GDM1 (cell line): ENCODE measurements at places on chromosomes 13 and 19.

- DNase-seq, result no peak
Observed at GRCh38 chr19:16402041-16402440, 69.7 kb downstream of the EPS15L1 start.

- no peak for DNase-seq
Observed at GRCh38 chr19:8461891-8462290, 17.1 kb downstream of the HNRNPM start.

- no peak for DNase-seq
Observed at GRCh38 chr13:32497589-32497988, 41.0 kb downstream of the N4BP2L2 start.

DNA sequence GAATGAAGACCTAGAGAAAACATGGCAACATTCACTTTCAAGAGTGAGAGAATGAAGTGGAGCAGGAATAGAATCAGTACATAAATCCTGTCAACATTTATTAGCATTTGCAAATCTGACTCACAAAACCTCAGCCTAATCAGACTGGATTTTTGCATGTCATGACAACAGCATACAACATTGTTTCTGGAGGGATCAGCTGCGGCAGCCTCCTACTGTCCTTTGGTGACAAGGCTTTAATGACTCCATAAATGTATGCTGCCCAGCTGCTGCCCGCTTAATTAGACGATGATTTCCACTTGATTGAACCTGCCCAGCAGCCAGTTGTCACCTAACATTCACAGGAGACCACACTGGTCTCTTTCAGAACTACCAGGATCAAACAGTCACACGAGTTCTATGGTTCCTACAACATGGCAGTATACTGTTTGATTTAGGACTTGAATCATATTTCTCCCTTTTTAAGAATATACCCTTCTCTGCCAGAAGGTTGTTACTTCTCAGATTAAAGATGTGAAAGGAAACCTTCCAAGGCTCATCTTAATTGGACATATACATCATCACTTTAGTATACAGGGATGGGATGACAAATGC lies 9.3 kb downstream of the EBPL start:
- no peak for DNase-seq

GRCh38 chr13:93248627-93249047 lies 22.0 kb downstream of the GPC6 start:
- no peak for DNase-seq

GRCh38 chr19:10173527-10173926 lies 21.2 kb downstream of the DNMT1 start:
- no peak for DNase-seq
